Activated CD8-positive, alpha-beta memory T cell treated with anti-CD3 and anti-CD28 coated beads, Interleukin-2, amount 50 U/mL, for 4 hours (primary cell): ENCODE measurements at places on chromosomes 3 and 15.

DNA sequence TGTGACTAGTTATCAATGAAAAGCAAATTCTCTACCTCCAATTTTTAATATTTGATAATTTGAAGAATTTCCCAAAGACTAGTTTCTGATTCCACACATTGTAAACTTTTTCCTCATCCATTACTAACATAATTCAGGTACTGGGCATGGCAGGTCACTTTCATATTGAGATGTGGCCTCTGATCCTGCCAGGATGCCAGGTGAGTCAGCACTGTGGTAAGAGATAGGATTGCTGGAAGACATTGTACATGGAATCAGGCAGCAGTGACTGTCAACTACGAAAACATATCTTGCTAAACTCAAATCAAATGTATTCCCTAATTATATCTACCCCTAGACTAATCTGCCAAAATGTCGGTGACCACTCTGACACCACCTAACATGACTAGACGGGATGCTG, 33.2 kb upstream of the POU1F1 start:
- no peak for DNase-seq

- DNase-seq: no peak
Observed at GRCh38 chr15:29677871-29678461, 144.3 kb downstream of the TJP1 start.

GRCh38 chr3:12468276-12468675, 16.0 kb upstream of the TSEN2 start:
- no peak for DNase-seq

DNA sequence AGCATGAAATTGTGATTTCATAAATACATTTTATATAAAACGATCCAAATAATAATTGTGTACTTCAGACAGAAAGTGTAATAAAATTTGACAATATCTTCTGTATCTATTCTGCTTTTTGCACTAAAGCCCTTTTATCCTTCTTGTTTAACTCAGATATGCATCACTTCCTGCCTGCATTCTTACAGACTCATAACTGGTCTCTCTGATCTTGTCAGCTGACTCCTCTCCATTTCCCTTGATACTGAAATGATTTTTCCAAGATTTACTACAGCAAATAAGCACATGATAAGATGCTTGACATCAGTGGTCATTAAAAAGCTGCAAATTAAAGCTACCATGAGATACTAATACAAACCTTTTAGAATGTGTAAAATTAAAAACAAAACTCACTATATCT, 25.3 kb upstream of the SI start:
- no peak for DNase-seq

GRCh38 chr3:101829874-101830273, 19.4 kb upstream of the NFKBIZ start:
- DNase-seq: no peak

DNA sequence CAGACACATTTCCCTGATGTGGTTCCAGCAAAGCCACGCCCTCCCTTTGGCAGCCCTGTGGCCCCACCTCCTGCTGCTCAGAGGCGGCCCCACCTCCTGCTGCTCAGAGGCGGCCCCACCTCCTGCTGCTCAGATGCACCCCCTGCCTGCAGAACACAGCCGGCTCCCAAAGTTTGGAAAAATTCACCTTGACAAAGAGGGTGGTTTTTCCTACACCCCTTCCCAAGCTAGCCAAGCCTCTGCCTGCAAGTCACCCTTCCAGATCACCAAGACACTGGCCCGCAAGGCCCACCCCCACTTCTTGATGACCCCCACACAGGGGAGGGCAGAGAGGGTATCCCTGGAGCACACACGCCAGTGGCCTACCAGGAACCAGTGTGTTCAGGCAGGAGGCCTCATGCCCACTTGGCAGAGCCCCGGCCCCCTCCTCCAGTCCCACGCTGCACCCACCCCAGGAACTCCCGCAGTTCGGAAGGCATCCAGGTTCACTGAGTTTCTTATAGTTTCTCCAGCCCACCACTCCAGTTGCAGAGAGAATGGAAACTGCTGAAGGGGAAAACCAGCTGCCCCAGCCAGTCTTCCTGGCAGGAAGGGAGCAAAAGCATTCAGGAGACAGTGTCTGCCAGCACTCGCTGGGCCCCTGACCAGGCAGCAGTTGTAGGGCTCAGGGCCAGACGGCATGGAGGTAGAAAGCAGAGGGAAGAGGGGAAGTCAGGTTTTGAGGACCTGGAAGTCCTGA, 2.3 kb upstream of the HAPLN3 start:
- peak; percentile 73 for DNase-seq

DNA sequence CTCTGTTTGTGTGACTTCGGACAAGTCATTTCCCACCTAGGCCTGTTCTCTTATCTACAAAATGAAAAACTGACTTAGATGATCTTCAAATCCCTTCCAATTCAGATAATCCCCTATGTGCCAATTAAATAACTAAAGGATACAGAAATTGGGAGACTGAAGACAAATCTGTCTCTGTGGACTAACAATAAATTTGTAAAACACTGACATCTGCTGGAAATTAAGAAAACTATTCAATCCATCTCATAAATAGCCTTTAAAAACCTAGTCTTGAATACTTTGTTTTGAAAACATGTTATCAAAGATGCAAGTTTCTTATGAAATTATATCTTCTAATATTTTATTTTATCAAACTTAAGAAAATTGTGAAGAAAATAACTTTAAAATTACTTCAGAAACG, 38.3 kb downstream of the MTHFS start:
- no peak for DNase-seq

DNA sequence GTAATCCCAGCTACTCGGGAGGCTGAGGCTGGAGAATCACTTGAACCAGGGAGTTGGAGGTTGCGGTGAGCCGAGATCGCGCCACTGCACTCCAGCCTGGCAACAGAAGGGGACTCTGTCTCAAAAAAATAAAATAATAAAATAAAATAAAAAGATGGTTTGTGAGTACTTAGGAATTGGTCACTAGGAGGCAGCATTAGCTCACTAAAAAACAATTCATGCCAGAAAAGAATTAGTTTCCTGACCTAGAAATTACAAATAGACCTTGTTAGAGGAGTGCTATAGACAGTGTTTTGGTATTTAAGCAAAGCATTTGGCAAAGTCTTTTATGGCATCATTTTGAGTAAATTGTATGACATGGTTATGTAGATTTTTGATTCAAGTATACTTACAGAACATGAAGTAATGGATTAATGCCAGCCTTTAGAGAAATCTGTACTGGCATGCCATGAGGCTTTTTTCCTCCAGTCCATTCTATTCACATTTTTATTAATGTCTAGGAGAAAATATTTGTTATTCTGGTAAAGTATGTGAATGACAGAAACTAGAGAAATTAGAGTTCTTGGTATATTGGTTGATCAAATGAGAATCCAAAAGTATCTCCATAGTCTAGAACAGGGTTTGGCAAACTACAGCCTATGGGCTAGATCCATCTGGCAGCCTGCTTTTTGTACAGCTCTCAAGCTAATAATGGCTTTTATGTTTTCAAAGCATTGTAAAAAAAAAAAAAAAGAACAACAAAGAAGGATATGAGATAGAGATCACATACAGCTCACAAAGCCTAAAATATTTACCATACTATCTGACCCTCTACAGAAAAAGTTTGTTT, 81.6 kb downstream of the LRRC49 start:
- no peak for DNase-seq

GRCh38 chr15:80536231-80536630, 132.0 kb downstream of the ARNT2 start:
- no peak for DNase-seq

GRCh38 chr3:153315781-153316180, 153.8 kb downstream of the RAP2B start:
- DNase-seq: no peak

DNA sequence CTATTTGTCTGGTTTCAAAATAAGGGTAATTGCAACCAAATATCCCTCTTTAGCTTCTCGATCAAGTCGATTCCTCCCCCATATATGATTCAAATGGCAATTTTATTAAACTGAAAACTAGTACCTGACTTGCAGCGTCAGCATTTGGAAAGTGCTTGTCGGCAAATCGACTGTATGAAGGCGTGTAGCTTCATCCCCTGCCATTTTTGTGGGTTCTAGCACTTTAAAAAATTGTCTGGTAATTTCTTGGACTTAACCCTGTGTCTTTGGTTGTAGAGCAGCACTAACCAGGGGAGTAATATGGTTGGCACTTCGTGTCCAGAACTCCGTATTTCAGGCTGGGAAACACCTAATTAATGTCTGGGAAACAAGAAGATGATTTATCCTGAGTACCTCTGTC, 573 bp downstream of the MME start:
- no peak for DNase-seq

GRCh38 chr15:66066005-66066404, 187.5 kb downstream of the MEGF11 start:
- no peak for DNase-seq

- DNase-seq: no peak
Observed at GRCh38 chr15:71333136-71333700, 217.9 kb downstream of the THSD4 start.

DNA sequence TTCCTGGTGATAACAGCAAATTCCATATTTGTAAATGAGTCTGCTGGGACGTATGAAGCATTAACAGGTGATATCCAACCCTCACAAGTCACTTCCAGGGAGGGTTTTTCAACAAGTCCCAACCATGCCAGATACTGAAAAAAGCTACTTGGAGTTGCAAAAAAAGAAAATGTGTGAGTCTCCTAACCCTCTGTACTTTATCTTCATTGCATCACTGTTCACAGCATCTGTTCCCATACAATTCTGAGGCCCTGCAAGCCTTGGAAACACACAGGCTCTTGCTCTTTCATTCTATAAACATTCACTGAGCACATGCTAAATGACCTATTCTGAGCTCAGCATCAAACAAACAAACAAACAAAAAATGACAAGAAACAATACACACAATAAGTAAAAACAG, 120.8 kb downstream of the RFTN1 start:
- no peak for DNase-seq

DNA sequence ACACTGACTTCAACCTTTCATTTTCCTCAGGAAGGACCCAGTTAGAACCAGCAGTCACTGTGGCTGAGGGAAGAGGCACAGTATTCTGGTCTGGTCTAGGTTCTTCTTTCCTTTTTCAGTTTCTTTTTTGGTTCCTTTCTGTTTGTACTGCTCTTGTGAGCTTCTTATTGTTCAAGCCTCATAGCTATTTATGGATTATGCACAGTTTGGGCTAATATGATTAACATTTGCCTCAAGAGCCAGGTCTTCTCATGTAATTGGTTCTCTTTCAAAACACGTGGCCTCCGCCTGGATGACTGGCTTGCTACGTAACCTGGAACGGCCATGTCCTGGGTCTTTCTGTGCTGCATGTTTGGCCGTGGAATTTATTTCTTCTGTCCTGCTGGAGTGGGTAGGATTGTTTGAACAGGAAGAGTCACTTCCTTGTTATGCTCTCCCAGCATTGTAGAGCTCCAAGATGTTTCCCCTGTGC, 43.3 kb downstream of the RBMS3 start:
- no peak for DNase-seq

- no peak for DNase-seq
Observed at GRCh38 chr3:42397644-42398043, 12.8 kb downstream of the LYZL4 start.

DNA sequence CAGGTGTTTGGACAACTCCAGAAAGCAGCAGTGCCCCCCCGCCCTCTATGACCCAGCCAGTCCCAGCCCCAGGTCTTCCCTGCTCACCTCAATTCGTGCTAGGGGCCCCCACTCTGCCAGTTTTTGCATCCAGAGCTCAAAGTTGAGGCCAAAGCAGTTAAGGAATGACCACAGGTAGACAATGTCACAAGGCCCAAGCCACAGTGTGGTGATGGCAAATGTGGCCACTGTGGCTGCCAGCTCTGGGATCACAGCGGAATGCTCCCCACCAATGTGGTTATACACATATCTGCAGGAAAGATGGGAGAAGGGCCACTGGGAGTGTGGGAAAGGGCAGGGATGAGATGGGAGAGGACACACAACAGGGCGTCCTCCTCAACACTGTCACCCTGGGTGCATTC, 8.2 kb downstream of the KLHL40 start:
- no peak for DNase-seq

- no peak for DNase-seq
Observed at GRCh38 chr3:30358871-30359270, 247.5 kb upstream of the TGFBR2 start.

- no peak for DNase-seq
Observed at GRCh38 chr3:168983046-168983445, 680.5 kb downstream of the MECOM start.

DNA sequence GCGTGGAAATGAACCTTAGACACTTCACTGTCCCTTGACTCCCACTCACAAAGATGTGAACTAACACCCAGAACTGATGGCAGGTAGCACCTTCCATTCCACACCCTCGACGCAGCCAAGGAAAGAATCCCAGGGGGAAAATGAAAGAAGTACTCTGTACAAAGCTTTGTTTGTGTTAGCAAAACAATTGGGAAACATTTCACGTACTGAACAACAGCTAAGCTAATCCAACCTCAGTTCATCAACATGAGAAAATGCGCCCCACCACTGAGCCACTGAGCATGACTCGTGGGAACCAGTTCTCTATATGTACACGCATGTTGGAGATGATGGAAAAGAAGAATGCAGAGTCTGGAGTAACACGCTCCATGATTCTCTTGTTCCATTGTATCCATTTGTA, 32.0 kb downstream of the CORO2B start:
- no peak for DNase-seq

DNA sequence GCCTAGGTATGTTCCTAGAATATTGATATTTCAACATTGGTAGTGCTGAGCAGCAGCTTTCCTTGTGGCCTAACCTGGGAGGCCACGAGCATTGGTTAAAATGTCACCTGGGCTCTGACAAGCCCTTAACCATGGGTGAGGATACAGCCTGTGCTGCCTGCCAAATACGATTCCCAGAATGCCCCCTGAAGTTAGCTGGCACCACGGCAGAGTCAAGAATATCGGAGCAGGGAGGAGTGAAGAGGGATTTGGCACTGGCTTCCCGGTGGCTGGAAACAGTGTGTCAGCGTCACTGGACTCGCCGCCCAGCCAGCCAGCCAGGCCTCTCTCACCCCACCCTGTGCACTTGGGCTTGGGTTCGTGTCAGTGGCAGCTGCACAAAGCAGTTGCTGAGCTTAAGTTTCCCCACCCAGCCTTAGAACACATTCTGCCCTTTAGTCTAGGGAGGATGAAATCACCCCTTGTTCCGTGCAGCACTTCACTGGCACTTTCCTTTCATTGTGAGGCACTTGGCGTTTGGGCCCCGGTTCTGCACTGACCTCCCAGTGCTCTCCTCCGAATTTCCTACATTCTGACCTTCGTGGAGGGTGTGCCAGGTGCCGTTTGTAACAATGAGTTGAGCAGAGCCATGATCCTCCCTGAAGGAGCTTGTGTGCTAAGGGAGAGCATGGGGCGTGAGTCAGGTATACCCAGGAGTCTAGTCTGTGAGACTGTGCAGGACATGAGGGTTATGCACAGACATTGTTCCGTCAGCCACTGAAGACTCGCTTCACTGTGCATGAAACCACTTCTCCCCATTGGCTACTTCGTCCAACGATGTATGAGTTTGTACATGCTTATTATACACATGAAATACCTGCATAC, 152.8 kb upstream of the BHLHE40 start:
- no peak for DNase-seq

DNA sequence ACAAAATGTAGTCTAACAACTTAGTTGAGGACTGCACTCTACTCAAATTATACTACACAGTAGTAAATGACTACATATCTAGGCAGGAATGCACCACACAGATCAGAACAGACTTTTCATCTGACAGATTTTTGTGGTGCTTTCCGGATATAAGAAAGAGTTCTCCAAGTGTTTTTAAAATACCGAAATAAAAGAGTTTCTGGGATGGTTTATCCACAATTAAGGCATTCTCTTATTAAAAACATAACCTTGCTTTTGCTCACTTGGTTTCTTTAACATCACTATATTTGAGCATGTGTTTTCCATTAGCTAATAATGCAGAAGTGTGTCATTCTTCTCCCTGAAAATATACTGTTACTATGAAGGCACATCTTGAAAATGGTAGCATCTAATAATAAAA, 132.9 kb downstream of the MAGI1 start:
- no peak for DNase-seq
